Spleen (tissue), 13 donors: ENCODE measurements at places on chromosomes 3 and 15. TPM values are rescaled to one million over a fixed set of nuclear protein-coding genes. Genes with fewer than 3 reads are reported as not detected.

The SLC25A20 gene
- total RNA-seq = 29.0 TPM

The TM4SF4 gene
- not detected for total RNA-seq

The SMCO1 gene
- total RNA-seq = not detected

The CCR1 gene
- total RNA-seq = 94.5 TPM

The KBTBD13 gene
- not detected for total RNA-seq

- no peak overlapping the region for H3K27ac ChIP-seq
- no peak overlapping the region for H3K4me3 ChIP-seq
- H3K36me3 ChIP-seq = no peaks in the 10 kb centered on the region
- DNase-seq = peak; percentile 45
Observed at GRCh38 chr15:28944286-28944685, 58.5 kb downstream of the APBA2 start.

- H3K27me3 ChIP-seq = no peaks in the 10 kb centered on the region
- H3K4me1 ChIP-seq = no peaks in the 10 kb centered on the region
- H3K27ac ChIP-seq = no peak overlapping the region
- no peak overlapping the region for H3K4me3 ChIP-seq
Observed at GRCh38 chr15:38769492-38769891, 204.9 kb upstream of the RASGRP1 start.

GRCh38 chr3:57896691-57897090 lies 111.5 kb upstream of the FLNB start:
- no peak for DNase-seq
- H3K4me1 ChIP-seq = no peaks in the 10 kb centered on the region

DNA sequence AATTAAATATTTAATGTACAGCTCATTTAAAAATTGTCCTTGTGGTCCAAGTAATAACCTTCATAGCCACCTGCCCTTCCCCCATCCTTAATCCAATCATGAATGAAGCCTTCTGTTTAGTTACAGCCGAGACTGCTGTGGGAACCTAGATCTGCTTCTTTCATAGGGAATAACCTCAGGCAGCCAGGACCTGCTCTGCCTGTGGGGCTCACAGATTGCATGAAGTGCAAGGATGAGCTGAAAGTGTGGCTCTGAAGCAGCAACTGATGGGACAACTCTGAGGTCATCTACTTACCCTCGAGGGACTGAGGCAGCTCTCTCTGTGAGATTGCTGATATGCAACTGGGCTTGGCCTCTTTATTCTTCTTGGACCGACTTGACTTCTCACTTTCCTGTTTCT lies 169.8 kb downstream of the POTEB3 start:
- no peak overlapping the region for H3K4me3 ChIP-seq
- no peaks in the 10 kb centered on the region for H3K36me3 ChIP-seq
- no peak for DNase-seq
- peaks cover 12% of the 10 kb centered on the region for H3K4me1 ChIP-seq

DNA sequence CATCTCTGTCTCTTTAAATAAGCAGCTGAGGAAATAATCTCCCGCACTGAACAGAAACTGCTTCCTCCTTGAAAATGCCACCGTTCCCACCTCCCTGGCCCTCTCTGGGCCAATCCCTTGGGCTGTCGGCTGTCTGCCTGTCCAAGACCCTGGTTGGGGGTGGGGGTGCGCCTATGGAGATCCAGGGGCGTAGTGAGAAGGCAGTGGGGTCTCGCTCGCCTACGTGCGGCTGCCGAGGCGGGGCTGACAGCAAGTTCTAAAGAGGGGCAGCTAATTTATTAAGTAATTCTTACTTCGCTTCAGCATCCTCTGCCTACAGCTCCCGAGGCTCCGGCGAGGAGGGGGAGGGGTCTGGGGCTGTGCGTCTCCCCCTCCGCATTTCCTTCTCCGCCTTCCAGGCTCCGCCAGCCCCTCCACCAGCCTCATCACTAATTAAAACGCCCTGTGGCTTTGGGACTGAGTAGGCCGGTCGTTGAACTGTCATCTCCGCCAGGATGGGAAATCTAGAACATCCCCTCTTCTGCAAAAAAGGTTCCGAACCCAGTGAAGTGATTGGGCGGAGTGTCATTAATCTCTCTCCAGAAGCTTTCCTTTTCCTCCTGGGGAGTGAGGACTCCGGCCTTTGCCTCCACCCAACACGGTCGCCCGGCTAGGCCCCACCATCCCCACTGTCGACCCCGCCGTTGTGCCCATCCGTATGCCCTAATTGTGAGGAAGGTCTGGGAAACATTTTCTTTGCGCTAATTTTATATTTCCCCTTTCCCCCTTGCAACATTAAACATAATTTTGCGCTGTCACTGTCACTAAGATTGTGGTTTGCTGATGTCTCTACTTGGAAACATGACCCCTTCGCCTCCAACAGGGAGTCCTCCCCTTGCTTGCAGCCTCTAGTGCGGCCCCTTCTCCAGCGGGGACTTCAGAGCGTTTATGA lies 16.9 kb downstream of the NR2F2 start:
- peaks cover 46% of the 10 kb centered on the region for H3K27me3 ChIP-seq
- H3K4me3 ChIP-seq = peak overlapping the region; percentile 64
- H3K27ac ChIP-seq = peak overlapping the region; percentile 93
- DNase-seq = peak; percentile 80
- H3K4me1 ChIP-seq = peaks cover 4% of the 10 kb centered on the region

DNA sequence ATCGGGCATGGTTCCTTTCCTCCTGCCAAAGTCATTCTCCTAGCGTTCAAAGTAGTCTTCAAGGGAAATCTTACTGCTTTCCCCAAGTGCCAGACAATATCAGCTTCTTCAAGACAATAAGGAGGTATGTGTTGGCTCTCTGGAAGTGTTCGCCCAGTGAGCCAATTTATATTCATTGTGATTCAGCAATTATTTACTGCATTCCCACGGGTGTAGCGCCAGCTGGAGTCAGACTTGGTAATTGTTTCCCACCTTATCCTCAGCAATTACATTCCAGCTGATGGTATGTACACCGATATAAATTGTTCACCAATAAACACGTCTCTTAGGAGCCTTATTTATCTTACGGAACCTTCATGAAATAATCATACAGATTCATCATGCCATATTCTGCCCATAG lies 103.6 kb upstream of the CTNNB1 start:
- H3K4me1 ChIP-seq = no peaks in the 10 kb centered on the region
- DNase-seq = no peak
- H3K4me3 ChIP-seq = no peak overlapping the region
- no peaks in the 10 kb centered on the region for H3K27me3 ChIP-seq
- no peak overlapping the region for H3K27ac ChIP-seq
- H3K36me3 ChIP-seq = no peaks in the 10 kb centered on the region

- H3K27ac ChIP-seq = no peak overlapping the region
- no peaks in the 10 kb centered on the region for H3K36me3 ChIP-seq
- no peak for DNase-seq
- no peaks in the 10 kb centered on the region for H3K4me1 ChIP-seq
Observed at GRCh38 chr3:102741105-102741504, 306.3 kb downstream of the ZPLD1 start.

GRCh38 chr3:64148955-64149653 lies 76.2 kb downstream of the PRICKLE2 start:
- H3K27ac ChIP-seq = no peak overlapping the region
- H3K36me3 ChIP-seq = no peaks in the 10 kb centered on the region
- no peak for DNase-seq
- H3K4me3 ChIP-seq = no peak overlapping the region
- H3K27me3 ChIP-seq = no peaks in the 10 kb centered on the region
- peaks cover 14% of the 10 kb centered on the region for H3K4me1 ChIP-seq

DNA sequence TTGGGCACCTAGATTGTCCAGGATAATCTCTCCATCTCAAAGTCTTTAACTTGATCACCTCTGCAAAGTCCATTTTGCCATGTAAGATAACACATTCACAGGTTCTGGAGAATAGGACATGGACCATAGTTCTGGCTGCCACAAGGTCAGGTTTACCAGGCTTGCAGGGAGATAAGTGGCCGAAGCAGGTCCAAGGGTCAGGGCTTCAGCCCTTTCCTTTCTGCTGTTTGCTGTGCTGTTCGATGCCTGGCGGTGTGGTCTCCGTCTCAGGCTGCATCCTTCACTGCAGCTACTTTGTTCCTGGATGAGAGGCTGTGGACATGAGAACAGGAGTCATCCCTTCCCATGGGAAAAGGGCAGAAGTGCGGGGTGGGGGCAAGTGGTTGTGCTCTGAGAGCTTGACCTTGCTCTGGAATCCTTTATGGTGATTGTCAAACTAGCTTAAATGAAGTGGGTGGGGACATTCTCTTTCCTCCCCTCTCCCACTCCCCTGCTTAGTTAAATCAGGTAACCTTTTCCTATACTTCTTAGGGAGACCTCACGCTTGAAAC lies 320.2 kb upstream of the C2CD4B start:
- H3K27ac ChIP-seq = no peak overlapping the region
- H3K4me3 ChIP-seq = no peak overlapping the region
- H3K36me3 ChIP-seq = no peaks in the 10 kb centered on the region
- no peaks in the 10 kb centered on the region for H3K27me3 ChIP-seq
- no peak for DNase-seq
- no peaks in the 10 kb centered on the region for H3K4me1 ChIP-seq

DNA sequence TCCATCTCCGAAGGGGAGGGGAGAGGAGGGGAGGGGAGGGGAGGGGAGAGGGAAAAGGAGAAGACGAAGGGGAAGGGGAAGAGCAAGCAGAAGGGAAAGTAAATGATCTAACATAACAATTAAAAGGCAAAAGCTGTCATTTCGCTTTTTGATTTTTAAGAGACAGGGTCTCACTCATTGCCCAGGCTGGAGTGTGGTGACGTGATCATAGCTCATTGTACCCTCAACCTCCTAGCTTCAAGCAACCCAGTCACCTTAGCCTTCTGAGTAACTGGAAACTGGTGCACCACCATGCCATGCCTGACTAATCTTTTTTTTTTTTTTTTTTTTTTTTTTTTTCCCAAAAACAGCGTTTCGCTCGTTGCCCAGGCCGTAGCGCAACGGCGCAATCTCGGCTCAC lies 22.6 kb downstream of the ADAM10 start:
- H3K27me3 ChIP-seq = no peaks in the 10 kb centered on the region
- H3K27ac ChIP-seq = no peak overlapping the region
- H3K4me1 ChIP-seq = peaks cover 38% of the 10 kb centered on the region
- no peak for DNase-seq
- no peak overlapping the region for H3K4me3 ChIP-seq

GRCh38 chr15:93209690-93210445 lies 120.9 kb upstream of the RGMA start:
- H3K27me3 ChIP-seq = no peaks in the 10 kb centered on the region
- H3K4me1 ChIP-seq = no peaks in the 10 kb centered on the region
- no peak for DNase-seq
- H3K4me3 ChIP-seq = no peak overlapping the region

GRCh38 chr3:40057786-40058185 lies 248.4 kb downstream of the MYRIP start:
- no peak overlapping the region for H3K27ac ChIP-seq
- H3K36me3 ChIP-seq = no peaks in the 10 kb centered on the region
- H3K27me3 ChIP-seq = no peaks in the 10 kb centered on the region
- no peak for DNase-seq
- H3K4me3 ChIP-seq = no peak overlapping the region

DNA sequence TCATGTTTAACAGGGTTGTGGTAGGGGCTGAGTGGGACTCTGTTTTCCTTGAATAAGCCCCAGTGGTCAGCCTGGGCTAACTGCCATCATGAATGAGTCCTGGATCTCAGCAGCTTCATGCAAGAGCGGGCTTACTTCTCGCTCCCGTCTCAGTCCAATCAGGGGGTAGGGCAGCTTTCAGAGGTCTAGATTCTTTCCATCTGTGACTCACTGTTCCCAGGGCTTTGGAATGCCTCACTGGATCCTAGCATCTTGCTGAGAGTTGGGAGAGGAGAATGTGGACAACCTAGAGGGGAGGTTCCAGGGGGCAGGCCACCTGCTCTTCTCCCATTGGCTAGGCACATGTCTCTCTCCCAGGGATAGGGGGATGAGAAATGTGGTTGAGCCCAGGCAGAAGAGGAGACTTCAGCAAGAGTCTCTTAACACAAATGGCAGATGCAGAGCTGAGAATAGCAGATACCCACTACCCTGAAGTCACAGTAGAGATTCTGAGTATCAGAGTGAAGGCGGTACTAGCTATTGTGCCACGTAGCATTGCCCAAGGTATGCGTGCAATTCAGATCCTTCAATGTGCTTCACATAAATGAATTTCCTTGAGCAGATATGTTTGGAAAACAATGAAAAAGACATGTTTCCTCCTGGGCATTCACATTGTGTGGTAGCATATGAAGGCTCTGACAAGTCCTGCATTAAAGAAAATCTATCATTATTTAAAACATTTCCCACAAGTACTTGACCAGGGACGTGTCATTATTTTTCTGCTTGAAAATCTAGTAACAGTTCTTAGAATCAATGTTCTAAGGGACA lies 257.7 kb upstream of the PROK2 start:
- H3K4me1 ChIP-seq = no peaks in the 10 kb centered on the region
- no peak overlapping the region for H3K4me3 ChIP-seq
- no peaks in the 10 kb centered on the region for H3K27me3 ChIP-seq
- DNase-seq = no peak

GRCh38 chr3:158532099-158532734 lies 38.8 kb upstream of the MLF1 start:
- H3K27me3 ChIP-seq = no peaks in the 10 kb centered on the region

DNA sequence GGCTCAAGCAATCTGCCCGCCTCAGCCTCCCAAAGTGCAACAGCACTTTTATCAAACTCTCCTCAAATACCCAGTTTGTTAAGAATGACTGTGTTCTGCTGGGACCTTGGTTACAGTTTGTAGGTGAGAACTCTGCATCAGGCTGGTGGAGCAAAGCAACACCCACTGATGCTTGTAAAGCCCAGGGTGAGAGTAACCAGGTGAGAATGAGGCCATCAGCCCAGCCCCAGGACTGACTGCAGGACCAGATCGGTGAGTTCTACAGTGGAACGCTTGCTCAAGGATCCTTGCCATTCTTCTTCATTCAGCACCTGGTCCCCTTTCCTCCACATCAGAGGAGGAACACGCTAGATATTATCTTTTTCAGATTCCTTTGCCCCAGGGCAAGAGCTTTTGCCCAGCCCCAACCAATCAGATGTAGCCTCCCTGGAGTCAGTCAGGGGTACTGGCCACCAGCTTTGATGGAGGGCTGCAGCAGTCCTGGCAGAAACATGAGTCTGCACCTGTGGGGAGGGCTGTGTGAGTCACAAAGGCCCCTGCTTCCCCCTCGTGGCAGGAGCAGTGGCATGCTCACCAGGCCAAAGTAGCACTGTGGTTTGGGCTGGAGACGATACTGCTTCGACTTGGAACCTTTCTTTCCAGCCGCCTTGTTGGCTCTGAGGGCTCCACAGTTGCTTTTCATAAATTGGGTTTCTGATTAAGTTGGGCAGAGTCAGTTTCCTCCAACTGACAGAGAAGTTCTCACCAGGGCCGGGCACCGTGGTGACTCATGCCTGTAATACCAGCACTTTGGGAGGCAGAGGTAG lies 3.5 kb upstream of the SHISA5 start:
- H3K4me1 ChIP-seq = peaks cover 15% of the 10 kb centered on the region
- peak; percentile 91 for DNase-seq
- no peak overlapping the region for H3K27ac ChIP-seq
- no peaks in the 10 kb centered on the region for H3K36me3 ChIP-seq

DNA sequence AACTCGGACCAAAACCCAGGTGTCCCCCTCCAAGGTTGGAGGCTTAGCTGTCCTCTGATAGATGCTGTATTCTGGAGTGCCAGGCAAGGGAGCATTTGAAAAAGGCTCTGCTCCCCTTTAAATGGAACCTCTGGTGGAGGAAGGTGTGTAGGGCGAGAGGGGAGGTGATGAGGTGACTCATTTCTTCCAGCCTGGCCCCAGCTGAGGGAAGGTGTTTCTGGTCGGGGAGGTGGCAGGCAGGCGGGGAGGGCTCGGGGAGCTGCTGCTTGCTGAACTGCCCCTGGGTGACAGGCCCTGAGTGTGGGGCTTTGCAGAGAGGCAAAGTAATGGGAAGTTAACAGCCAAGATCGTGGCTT lies 18.8 kb downstream of the PSTPIP1 start:
- H3K36me3 ChIP-seq = peaks cover 33% of the 10 kb centered on the region
- no peaks in the 10 kb centered on the region for H3K27me3 ChIP-seq

- H3K4me3 ChIP-seq = no peak overlapping the region
- peaks cover 6% of the 10 kb centered on the region for H3K27me3 ChIP-seq
- no peak overlapping the region for H3K27ac ChIP-seq
Observed at GRCh38 chr15:69395991-69396390, 18.2 kb upstream of the KIF23 start.
